ENCODE measurements at places on chromosomes 13 and 19.

- DNase-seq: no peak
These were observed 51.4 kb downstream of the NBEA start for GRCh38 chr13:34993470-34993869.

DNA sequence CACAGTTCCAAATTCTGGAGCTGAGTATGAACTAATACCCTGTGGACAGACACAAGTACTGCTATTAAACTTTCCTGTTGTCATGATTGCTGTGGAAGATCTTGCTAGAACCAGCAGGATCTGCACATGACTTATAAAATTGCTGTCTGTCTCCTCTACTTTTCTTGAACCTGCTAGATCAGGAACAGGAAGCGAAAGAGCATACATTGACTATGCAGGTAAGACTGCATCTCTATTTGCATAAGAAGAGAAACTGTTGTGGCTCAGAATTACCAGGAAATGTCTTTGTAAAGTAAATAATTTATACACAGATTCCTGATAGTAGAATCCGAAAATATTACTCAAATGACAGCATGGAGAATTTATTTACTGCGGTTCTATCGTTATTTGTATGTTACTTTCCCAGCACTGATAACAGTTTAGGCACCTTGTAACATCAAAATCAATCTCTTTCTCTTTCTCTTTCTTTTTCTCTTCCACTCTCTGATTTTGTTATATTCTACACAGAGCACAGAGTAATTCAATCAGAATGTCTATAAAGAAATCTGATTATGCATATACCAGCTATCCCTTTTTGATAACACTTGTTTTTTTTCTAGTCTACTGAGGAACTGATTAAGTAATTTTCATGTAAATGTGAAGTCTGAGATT lies 226.5 kb downstream of the MYO16 start:
- DNase-seq: no peak

DNA sequence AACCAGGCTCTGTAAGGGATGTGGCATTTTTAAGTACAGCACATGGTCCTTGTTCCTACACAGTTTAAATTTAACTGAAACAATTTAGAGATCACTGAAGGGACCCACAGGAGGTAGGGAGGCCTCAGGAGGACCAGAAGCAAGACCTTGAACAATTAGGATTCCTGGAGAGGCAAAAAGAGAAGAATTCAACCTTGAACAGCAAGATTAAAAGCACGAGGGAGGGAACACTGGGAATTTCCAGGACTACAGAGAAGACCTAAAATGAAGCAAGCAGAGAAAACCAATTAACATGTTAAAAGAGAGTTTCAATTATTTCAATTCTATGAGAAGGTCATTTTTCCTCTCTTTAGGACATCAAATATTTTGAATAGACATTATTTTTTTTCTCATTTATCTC lies 160.3 kb downstream of the KCTD12 start:
- no peak for DNase-seq

DNA sequence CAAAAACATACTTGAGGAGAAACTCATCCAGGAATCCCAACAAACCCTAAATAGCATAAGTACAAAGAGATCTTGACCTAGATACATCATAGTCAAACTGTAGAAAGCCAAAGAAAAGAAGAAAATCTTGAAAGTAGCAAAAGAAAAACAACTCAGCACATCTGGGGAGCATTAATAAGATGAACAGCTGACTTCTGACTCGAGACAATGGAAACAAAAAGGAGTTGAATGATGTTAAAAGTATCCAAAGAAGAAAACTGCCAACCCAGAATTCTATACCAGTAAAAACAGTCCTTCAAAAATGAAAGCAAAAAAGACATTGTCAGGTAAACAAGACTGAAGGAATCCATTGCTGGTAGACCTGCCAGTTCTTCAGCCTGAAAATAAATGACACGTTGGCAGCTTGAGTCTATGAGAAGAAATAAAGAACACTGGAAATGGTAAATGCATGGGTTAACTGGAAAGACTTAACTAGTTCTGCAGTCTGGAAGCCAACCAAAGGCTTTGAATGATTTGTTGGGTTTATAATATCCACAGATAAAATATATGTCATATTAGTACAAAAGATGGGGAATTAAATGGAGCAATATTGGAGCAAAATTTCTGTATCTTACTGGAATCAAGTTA lies 46.8 kb downstream of the TSSK6 start:
- DNase-seq: no peak

DNA sequence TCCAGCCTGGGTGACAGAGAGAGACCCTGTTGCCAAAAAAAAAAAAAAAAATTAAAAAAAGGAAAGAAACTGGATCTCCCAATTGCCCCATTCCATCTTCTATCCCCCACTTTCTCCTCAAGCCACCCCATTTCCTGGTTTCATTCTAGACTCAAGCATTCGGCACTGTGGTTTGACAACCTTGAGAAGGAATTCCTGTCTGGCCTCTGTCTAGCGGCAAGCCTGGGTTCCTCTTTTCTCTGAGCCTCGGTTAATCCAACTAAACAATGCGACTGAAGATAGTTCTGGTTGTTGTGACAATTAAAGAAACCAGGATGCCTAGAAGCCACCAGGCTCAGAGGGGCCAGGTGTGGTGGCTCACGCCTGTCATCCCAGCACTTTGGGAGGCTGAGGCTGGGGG lies 3.3 kb upstream of the C3 start:
- peak; percentile 38 for DNase-seq

- no peak for DNase-seq
These were observed 77.6 kb upstream of the IPO5 start for GRCh38 chr13:97875911-97876310.

DNA sequence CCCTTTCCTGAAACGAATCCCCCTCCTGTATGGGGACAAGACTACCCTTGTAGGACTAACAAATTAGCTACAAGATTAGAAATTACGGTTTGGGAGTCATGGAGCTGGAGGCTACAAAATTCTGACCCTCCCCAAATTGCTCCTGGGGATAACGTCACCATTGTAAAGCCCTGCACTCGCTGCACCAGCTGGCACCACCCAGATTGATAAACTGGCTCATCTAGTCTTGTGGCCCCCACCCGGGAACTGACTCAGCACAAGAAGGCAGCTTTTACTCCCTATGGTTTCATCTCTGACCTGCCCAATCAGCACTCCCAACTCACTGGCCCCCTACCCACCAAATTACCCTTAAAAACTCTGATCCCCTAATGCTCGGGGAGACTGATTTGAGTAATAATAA lies 150.6 kb upstream of the TSC22D1 start:
- no peak for DNase-seq

DNA sequence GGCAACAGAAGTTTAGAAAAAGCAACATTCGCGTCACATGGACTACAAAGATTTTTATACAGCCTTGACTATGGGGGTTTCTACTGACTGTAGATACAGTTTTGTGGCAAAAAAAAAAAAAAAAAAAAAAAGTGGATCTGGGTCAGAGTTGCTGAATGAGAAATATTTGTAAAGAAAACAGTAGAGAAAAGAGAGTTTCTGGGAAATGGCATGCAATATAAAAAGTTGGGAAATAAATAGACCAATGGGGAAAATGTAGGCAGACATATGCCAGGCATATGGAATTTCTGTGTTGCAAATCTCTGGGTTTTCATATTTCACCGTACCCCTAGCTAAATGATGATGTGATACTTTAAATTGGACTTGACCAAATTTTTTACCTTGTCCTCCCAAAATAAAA lies 315.3 kb downstream of the EFNB2 start:
- DNase-seq: no peak

DNA sequence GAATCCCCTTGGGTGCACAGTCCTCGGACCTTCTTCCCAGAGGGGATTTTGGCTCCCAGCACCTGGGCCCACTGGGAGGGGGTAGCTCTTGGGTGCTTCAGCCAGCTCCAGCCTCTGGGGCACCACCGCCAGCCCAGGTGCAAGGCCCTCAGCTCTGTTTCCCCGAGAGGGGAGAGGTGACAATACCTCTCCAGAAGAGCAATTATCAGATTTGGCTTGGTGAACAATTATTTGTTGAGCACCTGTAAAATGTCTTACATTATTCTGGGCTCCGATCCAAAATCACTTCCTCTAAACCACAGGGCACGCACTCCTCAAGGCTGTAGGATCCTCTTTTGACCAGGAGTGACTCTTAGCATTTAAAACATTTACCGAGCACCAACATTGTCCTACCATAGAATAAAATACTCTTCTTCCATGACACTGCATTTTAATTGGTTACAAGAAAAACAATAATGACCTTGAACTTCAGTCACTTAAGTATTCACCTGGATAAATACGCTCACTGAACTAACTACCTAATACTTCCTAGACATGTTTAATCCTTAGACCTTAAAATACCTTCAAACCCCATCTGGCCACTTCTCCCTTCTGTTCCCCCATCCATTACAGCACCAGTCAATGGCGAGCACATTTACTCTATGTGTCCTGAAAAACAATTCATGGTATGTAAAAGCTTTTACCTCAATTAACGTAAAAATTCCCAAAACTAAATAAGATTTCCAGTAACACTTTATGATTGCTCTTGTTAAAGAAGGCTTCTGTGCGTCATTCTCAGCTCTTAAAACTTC lies 54.8 kb downstream of the ABCC4 start:
- no peak for DNase-seq

- no peak for DNase-seq
These were observed 103.0 kb downstream of the DNAJC15 start for GRCh38 chr13:43126420-43126819.

- no peak for DNase-seq
These were observed 64.5 kb downstream of the CHST8 start for GRCh38 chr19:33686262-33686661.

DNA sequence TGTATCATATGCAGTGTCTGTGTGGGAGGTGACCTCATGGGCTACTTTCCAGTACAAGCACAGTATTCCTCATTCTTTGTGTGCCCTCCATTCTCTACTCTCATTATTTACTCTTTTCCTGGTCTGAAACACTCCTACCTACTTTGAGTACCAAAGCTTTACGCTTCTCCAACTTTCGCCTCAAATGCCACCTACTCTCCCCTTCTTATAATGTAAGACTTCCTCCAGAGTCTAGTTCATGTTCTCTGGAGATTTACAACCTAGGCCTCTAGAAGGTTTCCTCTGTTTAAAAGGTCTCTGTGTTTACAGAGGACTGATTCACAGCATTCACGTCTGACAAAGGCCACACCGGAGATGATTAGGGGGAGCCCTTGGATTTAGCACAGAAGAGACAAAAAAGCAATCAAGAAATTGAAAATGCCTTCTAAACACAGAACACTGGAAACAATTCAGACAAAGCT lies 302.0 kb downstream of the KLF12 start:
- DNase-seq: no peak

DNA sequence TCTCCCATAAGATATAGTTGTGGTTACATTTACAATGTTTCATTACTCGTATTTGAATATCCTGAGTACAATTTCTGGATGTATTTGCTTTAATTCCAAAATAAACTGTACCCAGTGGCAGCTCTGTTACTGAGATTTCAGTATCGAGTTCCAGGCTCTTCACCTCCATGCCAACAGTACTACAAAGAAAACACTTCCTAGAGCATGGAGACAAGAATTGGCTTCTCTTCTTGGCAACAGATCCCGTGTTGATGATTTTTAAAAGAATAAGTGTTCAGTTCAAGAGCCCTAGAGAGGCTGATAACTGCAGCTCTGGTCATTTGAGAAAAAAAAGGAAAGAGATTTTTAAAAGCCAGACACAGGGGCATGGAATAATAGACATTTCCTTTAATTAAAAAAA lies 302.8 kb downstream of the EFNB2 start:
- DNase-seq: peak; percentile 33

GRCh38 chr13:36130193-36130551 lies 1.0 kb downstream of the DCLK1 start:
- no peak for DNase-seq

GRCh38 chr13:108276060-108276459 lies 6.5 kb downstream of the TNFSF13B start:
- DNase-seq: no peak

GRCh38 chr19:14972676-14973075 lies 7.0 kb downstream of the SLC1A6 start:
- no peak for DNase-seq

DNA sequence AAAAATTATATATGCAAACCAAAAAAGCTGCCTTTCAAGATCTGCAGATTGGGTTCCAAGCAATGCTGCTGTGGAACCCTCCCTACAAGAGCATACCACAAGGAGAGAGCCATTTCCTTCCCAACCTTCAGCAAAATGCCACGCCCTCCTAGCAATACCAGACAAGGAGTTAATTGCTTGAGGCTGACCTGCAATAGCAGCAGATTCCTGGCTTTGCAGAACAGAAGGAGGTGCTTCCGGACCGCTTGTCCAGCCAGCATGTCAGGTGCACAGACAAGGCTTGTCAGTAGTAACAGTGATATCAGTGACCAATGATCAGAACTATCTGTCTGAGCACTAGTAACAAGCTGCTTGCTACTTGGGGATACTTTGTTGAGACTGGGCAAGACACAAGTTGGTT lies 301.6 kb downstream of the FGF14 start:
- no peak for DNase-seq

- no peak for DNase-seq
These were observed 52.5 kb downstream of the MTUS2 start for GRCh38 chr13:28872427-28873176.

DNA sequence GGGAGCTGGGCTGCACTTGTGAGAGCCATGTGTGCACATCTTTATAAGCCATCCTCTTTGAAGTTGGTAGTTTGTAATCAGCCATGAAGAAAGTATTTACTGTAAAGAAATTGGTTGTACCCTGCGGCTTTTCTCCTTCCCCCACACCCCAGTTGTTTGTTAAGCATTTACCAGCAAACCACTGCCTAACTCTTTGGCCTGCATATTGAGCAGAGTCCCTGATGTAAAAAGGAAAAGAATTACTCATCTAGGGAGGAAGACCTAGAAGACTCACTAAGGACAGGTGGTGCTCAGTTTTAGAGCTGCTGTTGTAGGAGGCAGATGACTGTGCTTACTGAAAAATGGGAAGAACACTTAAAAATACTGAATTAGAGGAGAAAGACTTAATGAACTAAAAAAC lies 245.3 kb downstream of the PCCA start:
- DNase-seq: no peak

GRCh38 chr19:2858864-2859263 lies 8.3 kb upstream of the ZNF556 start:
- no peak for DNase-seq

DNA sequence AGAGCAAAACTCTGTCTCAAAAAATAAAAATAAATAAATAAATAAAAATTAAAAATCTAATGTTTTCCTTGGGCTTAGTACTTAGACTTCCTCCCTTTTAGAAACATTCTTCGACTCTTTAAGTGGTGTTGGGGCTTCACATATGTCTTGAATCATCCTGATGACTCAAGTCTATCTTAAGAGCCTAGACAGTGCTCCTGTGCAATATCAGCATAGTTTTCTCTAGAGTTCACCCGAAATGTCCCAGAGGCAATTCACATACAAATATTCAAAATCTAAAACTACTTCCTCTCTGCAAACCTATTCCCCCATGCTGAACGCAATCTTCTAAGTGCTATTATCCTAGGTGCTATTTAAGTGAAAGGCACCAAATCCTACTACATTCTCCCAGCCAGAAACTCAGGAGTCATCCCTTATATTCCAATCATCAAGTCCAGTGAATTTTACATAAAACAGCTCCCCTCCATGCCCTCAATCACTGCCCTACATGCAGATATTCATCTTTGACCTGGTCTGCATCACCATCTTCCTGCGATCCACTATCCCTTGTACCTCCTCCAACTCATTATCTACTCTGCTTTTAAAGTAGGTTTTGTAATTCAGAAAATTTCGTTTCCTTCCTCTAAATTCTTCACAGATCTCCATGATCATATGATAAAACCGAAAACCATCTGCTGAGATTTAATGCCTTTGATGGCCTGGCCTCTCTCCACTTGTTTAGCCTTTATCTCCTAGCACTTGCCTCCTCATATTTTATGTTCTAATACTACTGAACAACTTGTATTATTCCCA lies 102.7 kb downstream of the ELF1 start:
- DNase-seq: no peak

GRCh38 chr13:101520672-101521071 lies 68.2 kb downstream of the ITGBL1 start:
- no peak for DNase-seq

Measured in globus pallidus (tissue), 1 donor.